ENCODE measurements at places on chromosomes 5 and 9. TPM values are rescaled to one million over a fixed set of nuclear protein-coding genes. Genes with fewer than 3 reads are reported as not detected.

GRCh38 chr5:25094219-25094618 is 449.4 kb upstream of the CDH10 start:
- no peak for DNase-seq

- DNase-seq: peak; percentile 12
Measured at GRCh38 chr9:115524453-115525059, 406.6 kb upstream of the TNC start.

- no peak for DNase-seq
Measured at GRCh38 chr5:6143523-6143922, 234.8 kb downstream of the MED10 start.

The CWC27 gene
- 19.7 TPM for total RNA-seq

The DAPK1 gene
- 0.87 TPM for total RNA-seq

Data from Panc1 (cell line).